Left lobe of liver (tissue), 2 donors: ENCODE measurements at places on chromosomes 2 and 18. TPM values are rescaled to one million over a fixed set of nuclear protein-coding genes. Genes with fewer than 3 reads are reported as not detected.

PRSS56 gene
- total RNA-seq: not detected

GRCh38 chr2:171087547-171087946 is 73.1 kb downstream of the TLK1 start:
- no peak for DNase-seq

- no peak for DNase-seq
Observed at GRCh38 chr2:237351046-237351445, 62.9 kb downstream of the COL6A3 start.

ZNF892 gene
- 1.3 TPM for total RNA-seq

DSC2 gene
- 4.6 TPM for total RNA-seq

DNA sequence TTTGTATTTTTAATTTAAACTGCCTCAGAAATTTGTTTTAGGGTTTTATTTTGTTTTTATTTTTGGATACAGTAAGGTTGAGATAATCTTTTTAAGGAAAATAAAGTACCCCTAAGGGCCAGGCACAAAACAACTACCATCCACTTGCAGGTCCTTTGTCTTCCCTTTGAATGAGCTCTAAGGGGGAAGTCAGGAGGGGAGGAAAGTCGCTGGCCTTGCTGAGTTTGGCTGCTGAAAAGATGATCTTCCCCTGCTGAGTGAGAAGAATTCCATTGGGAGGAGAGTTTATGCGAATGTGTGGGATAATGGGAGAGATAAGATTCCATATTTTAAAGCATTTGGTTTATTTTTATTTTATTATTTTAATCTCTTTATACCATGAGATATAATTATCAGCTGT is 100.7 kb downstream of the ARHGAP15 start:
- DNase-seq: no peak

DNA sequence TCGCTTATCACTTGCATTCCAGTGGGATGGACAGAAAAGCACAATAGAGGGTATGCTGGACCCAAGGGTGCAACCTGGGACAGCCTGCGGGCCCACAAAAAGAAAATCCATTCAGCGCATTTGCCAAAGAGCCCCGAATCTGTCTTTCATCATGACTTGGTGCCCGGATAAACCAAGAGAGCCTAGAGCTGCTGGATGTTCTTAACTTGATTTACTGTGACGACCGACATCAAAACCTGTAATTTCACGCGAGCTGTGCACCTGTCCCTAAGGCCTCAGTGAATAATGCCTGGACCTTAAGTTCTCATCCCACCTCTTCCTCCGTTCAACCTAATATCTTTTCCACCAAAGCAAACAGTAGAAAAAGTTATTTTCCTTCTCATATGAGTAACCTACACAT is 115.5 kb upstream of the ACKR3 start:
- no peak for DNase-seq

DNA sequence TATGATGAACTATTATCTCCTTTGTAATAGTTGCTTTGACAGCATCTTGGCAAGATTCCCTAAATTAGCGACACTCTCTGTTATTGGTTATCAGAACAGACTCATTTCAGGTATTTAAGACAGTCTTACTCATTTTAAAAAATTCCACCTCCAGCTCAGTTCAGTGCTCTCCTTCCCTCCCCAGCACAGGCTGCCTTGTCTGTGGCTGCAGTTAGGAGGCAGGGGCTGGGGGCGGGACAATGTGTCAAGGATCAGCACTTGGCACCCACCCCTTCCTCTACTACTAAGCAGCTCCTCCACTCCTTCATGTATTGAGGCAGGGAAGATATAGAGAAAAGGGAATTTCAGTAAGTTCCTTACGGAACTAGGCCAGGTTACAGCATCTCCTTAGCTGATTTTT is 85.0 kb downstream of the VSNL1 start:
- no peak for DNase-seq

GRCh38 chr2:121502781-121503180 is 27.9 kb upstream of the RNU4ATAC start:
- no peak for DNase-seq

DNA sequence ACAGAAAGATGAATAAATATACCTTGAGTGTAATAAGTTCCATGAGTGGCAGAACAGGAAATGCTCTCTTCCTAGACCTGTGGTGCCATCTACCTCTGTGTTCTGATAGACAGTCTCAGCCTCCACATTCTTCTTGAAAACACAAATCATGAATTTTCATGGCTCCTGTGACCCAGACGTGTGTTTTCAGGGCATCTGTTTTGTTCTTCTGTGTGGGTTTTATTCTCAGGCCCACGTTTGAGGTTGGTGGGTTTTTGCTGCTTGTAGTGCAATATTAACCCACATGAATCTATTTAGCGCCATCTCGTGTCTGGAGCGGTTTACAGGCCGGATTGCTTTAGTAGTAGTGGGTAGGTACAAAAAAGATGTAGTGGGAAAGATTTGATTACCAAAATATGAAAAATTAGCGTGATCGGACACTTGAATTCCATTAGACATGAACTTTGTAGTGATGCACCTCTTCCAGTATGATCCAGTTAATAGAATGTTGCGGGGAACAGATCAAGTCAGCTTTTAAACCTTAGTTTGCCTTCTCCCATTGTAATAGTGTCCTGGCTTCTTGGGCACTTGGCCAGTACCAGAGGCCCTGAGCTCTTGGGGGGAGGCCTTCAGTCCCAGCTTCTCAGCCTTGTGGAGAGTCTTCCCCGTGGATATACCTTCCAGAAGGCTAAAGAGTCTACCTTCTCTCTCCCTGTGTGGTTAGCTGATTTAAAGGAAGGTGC is 256.5 kb downstream of the TPGS2 start:
- DNase-seq: no peak

GRCh38 chr2:230865766-230866755 is 1.3 kb downstream of the ITM2C start:
- DNase-seq: peak; percentile 45

- DNase-seq: no peak
Observed at GRCh38 chr18:14970027-14970426, 222.1 kb downstream of the ANKRD30B start.

- no peak for DNase-seq
Observed at GRCh38 chr2:200810252-200810997, 1.3 kb upstream of the BZW1 start.

SERPINB13 gene
- not detected for total RNA-seq
